ENCODE measurements at places on chromosomes 2 and 18. TPM values are rescaled to one million over a fixed set of nuclear protein-coding genes. Genes with fewer than 3 reads are reported as not detected.

Gene EML6
- total RNA-seq: 3.7 TPM

Gene CFAP65
- not detected for total RNA-seq

Gene FOXD4L1
- 0.43 TPM for total RNA-seq

Gene C2orf66
- not detected for total RNA-seq

Gene FAHD2B
- 28.8 TPM for total RNA-seq

Gene MYO1B
- total RNA-seq: 48.5 TPM

Gene EMX1
- total RNA-seq: not detected

Gene ACKR3
- 19.6 TPM for total RNA-seq

Gene NCL
- 557 TPM for total RNA-seq

Gene GALNT3
- total RNA-seq: 33.1 TPM

Gene CIDEA
- not detected for total RNA-seq

Gene KCNK3
- total RNA-seq: not detected

Gene RAB6C
- not detected for total RNA-seq

Gene CAVIN2
- total RNA-seq: 2.5 TPM

Gene INHBB
- total RNA-seq: 57.5 TPM

Gene SMPD4
- total RNA-seq: 84.1 TPM

Gene C2orf76
- total RNA-seq: 12.7 TPM

Gene ANKRD62
- total RNA-seq: 0.20 TPM

Gene SCN7A
- total RNA-seq: not detected

Gene CNDP1
- total RNA-seq: not detected

Gene FNDC4
- total RNA-seq: 5.3 TPM

Gene CLEC4F
- not detected for total RNA-seq

Gene PIKFYVE
- total RNA-seq: 11.7 TPM

Gene TMEM169
- total RNA-seq: 0.58 TPM

Gene SLC39A10
- 27.7 TPM for total RNA-seq

Gene TMEM178A
- total RNA-seq: 2.9 TPM

Gene CDKL4
- total RNA-seq: not detected

Gene ADAM23
- 8.9 TPM for total RNA-seq

Gene IL18R1
- 3.4 TPM for total RNA-seq

Gene TNFAIP6
- total RNA-seq: not detected

Gene MFSD2B
- 1.1 TPM for total RNA-seq

Gene SCYGR4
- not detected for total RNA-seq

Gene ADCYAP1
- not detected for total RNA-seq

Gene RNF25
- 24.6 TPM for total RNA-seq

Gene ANO7
- total RNA-seq: 6.5 TPM

Gene UGT1A6
- total RNA-seq: 549 TPM

Gene IFT172
- total RNA-seq: 27.2 TPM

Gene MYL12B
- total RNA-seq: 383 TPM

Gene GFPT1
- total RNA-seq: 60.2 TPM

Gene FAM161A
- 8.4 TPM for total RNA-seq

Gene HAUS1
- 25.3 TPM for total RNA-seq

Gene CD8B2
- total RNA-seq: not detected

Gene SH3RF3
- 6.1 TPM for total RNA-seq

Gene COL6A3
- 0.57 TPM for total RNA-seq

Gene BOK
- total RNA-seq: 72.8 TPM

Gene NEU2
- total RNA-seq: not detected

Gene POLR1A
- 29.7 TPM for total RNA-seq

Gene PEX13
- total RNA-seq: 32.4 TPM

Gene LCT
- not detected for total RNA-seq

Gene DDX1
- 54.2 TPM for total RNA-seq

Gene ANKRD29
- 4.3 TPM for total RNA-seq

Gene LYG2
- total RNA-seq: not detected

Gene TEKT4
- total RNA-seq: 0.15 TPM

Gene RGPD3
- total RNA-seq: not detected

Measured in PC-9 (cell line).